ENCODE measurements at places on chromosomes 6 and 20.

DNA sequence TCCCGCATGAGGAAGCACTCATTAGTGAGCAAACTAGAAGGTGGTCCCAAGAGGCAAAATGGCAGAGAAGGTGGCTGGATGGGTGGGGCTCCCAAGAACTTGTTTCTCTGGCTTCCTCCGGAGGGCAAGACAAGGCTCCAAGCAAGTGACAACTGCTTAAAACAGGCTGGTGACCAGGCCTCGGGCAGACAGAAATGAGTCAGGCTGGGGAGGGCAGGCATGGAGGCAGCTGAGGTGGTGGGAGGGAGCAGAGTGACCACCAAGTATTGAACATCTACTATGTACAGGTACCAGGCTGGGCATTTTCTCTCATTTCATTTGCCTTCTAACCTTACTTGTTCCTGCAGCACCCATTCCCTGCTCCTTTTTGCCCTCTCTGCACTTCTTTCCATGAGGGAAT is 33.4 kb downstream of the TNXB start:
- no peak for DNase-seq

DNA sequence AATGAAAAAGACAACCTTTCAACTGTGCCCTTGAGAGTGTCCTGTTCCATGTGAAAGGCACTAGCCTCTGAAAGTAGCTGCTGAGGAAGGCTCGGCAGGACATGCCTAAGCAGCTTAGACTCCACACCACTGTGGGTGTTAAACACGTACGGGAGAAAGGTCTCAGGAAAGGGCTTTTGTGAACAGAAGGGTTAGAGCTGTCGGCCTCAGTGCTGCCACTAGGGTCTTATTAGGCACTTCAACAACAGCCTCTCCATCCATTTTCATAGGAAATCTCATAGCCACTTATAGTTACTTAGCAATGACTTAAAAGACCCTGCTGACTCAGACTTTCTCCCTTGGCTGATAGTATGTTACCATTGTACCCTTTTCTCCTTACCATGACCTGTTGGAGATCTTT is 662.8 kb downstream of the TBC1D32 start:
- no peak for DNase-seq

DNA sequence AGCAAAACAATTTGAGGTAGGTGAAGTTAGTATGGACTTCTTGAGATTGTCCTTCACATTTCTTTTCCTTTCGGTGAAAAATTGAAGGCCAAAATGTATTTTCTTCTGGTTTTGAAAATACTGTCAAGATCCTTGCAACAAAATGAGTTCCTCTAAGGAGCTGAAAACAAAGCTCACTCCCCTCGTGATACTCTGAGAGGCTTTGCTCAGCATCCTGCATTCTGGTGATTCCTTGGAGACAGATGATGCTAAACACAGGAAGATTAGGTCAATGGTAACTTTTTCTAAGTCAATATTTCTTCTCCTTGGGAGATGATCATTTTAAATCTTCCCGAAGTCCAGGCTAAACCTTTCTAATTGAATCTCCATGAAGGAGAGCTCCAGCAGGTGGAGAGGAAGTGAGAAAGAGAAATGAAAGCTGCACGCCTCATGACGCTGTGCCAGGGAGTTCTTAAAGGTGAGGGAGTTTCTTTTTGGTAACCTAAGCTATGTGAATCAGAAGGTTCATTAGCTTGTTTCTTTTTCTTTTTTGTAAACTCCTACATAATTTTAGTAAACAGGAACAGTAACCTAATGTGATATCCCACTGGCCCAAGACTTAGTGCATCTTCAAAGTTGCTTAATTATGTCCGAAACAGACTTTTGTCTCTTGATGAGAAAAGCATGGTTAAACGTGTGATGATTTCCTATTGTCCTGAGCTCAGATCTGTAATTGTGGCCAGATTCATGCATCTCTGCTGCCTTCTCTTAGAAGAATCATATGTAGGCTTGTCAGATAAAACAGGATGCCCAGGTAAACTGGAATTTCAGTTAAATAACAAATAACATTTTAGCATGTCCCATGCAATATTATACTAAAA is 15.0 kb downstream of the ESR1 start:
- no peak for DNase-seq

- no peak for DNase-seq
Measured at GRCh38 chr20:57474205-57474604, 50.7 kb downstream of the CTCFL start.

- no peak for DNase-seq
Measured at GRCh38 chr20:3045042-3045815, 623 bp upstream of the MRPS26 start.

Data from kidney epithelial cell (primary cell).